ENCODE measurements at places on chromosomes 2 and 18.

GRCh38 chr18:596288-596881 lies 403 bp upstream of the CLUL1 start:
- no peak for DNase-seq

DNA sequence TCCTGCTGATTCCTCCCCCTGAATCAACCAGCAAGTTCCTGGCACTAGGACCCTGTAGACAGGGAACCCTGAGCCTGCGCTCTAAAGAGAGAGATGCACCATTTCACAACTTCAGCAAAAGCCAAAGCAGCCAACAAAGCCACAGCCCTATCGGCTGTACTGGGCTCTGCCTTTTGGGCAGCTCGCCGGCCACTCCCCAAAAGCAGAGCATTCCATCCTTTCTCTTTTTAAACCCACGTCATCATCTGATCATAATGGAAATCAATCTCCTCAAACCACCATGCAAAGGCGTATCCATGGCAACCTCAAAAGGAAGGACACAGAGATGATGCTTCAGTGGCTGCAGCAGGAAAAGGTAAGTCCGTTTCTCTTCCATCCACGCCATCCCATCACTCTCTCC lies 5.3 kb upstream of the DCTN1 start:
- no peak for DNase-seq

- DNase-seq: peak; percentile 77
Observed at GRCh38 chr2:10659898-10660568, 29.7 kb downstream of the NOL10 start.

- DNase-seq: no peak
Observed at GRCh38 chr2:64244037-64244416, 99.8 kb upstream of the PELI1 start.

GRCh38 chr18:78656346-78656925 lies 323.2 kb upstream of the SALL3 start:
- no peak for DNase-seq

DNA sequence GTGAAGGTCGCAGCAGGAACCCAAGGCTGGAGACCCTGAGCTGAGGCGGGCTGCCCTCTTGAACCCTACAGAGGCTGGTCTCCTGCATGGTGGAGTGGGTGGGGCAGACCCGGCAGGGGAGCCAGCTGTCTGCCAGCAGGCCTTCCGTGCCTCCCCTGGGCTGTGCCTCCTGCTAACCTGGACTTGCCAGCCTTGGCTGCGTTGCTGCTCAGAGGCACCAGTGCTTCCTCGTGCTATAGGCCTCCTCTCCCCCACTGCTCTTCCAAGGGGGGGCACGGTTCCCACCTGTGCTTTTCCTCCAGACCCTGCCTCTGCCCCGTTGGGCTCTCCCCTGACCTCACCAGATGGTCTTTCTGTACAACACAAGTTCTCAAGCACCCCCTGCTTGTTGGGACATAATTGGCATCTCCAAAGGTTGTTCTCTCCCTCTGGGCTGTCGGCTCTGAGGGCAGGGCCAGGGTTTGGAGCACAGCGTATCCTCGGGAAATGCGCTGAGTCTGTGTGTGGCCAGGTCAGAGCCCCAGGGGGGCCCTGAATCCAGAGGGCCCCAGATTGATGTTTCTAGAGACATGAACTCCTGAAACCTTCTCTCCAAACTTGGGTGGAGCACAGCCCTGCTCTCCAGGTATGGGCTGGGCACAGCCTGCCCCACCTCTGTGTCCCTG lies 6.7 kb downstream of the ARHGEF4 start:
- DNase-seq: no peak

DNA sequence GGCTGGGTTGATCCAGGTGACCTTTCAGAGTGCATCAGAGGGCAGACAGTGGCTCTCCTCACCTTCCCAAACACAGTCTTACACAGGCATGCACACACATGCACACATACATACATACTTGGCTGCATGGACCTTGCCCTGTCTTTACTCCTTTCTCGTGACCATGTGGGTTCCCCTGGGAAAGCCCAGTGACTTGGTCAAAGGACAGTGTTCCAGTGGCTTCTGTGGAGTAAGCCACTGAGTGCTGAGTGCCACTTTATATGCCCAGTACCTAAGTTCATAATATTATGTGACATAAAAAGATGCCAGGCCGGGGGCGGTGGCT lies 249.4 kb downstream of the MYCN start:
- no peak for DNase-seq

- DNase-seq: no peak
Observed at GRCh38 chr2:28375236-28375635, 17.4 kb upstream of the FOSL2 start.

GRCh38 chr2:18828296-18828695 lies 238.9 kb upstream of the NT5C1B start:
- DNase-seq: no peak

DNA sequence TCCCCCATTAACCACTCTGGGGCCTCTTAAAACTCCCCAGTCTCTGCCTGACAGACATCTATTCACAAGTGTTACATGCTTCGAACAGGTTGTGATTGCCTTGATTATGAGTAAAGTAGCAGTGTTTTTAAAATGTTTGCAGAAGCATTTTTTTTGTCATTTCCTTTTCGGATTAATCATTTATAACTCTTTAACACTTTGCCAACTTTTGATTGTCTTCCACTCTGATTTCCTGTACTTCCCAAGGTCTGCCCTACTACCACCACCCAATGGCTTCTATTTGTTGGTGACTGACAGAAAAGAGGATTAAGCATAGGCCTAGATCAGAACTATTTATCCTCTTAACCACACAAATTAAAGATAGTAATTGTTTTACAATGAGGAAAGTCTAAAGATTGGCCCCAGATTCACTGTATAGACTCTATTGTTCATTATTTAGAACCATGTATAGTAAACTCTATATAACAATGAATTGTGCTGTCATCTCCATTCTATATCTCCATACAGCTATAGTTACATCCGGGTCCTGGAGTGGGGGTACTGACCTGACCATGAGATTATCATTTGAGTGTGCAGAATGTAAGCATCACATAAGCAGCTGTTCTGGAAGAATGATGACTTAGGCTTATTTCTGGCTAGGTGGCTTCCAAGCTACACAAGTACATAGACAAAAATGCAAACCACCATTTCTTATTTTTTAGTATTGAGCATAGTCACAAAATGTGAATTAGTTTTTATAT lies 110.3 kb upstream of the RBMS1 start:
- no peak for DNase-seq

- peak; percentile 42 for DNase-seq
Observed at GRCh38 chr2:18959952-18960717, 370.8 kb upstream of the NT5C1B start.

- no peak for DNase-seq
Observed at GRCh38 chr2:144481109-144481508, 38.8 kb downstream of the ZEB2 start.

- no peak for DNase-seq
Observed at GRCh38 chr2:36737131-36737750, 40.7 kb downstream of the VIT start.

GRCh38 chr2:37560863-37561614 lies 110.4 kb downstream of the CDC42EP3 start:
- DNase-seq: peak; percentile 17

GRCh38 chr2:172437419-172438341 lies 10.3 kb downstream of the ITGA6 start:
- DNase-seq: no peak

DNA sequence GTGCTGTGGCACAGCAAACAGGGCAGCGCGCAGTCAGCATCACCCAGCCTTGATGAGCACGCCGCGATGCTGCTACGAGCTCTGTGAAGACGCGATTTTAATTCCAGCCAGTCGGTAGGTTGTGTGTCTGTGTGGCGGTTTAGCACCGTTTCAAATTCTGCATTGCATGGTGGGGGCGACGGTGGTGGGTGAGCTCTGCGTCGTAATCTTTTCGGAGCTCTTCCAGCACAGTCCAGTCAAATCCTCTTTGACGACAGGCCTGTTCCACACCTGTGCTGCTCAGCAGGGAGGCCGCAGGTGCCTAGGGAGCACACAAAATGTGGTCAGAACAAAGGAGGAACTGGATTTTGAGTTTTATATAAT lies 8.6 kb downstream of the ALLC start:
- no peak for DNase-seq

DNA sequence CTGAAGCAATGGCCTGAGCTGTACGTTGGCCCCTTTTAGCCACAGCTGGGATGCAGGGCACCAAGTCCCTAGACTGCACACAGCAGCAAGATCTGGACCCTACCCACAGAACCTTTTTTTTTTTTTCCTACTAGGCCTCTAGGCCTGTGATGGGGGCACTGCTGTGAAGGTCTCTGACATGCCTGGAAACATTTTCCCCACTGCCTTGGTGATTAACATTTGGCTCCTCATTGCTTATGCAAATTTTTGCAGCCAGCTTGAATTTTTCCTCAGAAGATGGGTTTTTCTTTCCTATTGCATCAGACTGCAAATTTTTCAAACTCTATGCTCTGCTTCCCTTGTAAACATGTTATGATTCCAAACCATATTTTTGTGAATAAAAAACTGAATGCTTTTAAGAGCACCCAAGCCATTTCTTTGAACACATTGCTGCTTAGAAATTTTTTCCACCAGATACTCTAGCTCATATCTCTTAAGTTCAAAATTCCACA lies 33.5 kb downstream of the PDE1A start:
- peak; percentile 23 for DNase-seq

GRCh38 chr18:28041366-28041765 lies 135.6 kb downstream of the CDH2 start:
- peak; percentile 53 for DNase-seq
